ENCODE measurements at places on chromosomes 3 and 15.

- no peak for DNase-seq
Observed at GRCh38 chr3:30006111-30006510, 600.3 kb upstream of the TGFBR2 start.

DNA sequence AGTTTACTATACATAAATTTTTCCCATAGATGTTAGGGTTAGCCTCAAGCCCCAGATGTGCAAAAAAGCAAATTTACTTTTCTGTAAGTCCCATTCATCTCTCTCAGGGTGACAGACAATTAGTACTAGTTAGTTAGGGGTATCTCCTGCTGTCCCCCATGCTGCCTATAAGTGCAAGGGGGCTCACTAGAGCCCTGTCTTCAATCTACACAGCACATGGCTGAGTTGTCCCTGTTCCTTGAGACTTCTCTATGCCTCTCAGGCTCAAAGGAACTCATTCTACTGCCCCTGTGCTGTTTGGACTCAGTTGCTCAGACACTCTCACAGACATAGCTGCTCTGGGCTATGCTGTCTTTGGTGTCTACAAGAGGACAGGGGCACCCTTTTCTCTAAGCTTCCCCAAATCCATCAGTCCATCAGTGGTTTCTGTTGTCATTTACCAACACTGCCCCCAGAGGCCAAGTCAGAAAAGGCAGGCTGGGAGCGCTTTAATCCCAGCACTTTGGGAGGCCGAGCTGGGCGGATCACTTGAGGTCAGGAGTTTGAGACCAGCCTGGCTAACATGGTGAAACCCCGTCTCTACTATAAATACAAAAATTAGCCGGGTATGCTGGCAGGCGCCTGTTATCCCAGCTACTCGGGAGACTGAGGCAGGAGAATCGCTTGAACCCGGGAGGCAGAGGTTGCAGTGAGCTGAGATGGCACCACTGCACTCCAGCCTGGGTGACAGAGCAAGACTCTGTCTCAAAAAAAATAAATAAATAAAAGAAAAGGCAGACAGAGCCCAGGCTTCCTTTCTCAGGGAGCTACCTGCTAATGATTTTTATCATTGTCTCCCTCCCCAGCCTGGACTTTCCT, 31.4 kb upstream of the PRTG start:
- no peak for DNase-seq

- DNase-seq = no peak
Observed at GRCh38 chr15:101200181-101200580, 51.7 kb downstream of the CHSY1 start.

DNA sequence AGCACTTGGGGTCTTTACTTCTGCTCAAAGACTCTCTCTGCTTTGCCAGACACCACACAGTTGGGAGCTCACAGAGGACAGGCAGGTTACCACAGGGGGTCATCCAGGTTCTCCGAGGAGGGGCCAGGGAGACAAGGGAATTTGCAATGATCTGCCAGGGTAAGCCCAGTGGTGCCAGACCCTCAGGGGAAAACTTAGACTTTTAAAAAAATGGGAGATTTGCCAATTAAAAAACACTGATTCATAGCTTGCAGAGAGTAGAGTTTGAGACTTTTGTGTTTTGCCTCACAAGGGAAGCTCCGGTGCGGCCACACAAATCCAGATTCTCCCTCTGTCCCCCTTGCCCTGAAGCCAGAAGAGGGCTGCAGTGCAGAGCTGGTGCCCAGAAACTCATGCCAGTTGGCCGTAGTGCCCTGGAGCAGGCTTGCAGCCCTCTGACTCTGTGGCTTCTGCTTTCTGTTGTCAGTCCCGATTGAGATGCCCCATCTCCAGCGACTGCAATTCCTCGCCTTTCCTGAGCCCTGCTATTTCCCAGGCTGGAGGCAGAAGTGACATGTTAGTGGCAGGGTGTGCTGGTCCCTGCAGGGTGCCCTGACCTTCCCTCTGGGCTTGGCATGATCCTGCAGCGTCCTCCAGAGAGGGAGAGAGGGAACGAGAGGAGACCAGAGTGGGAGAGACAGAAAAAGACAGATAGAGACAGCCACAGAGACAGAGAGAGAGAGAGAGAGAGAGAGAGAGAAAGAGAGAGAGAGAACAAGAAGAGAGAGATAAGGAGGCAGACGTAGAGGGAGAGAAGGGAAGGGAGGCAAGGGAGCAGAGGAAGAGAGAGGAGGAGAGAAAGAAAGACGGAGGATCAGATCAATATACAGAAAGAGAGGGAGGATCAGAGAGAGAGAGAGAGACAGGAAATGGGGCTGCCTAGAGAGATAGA, 46.0 kb downstream of the RHCG start:
- no peak for DNase-seq

DNA sequence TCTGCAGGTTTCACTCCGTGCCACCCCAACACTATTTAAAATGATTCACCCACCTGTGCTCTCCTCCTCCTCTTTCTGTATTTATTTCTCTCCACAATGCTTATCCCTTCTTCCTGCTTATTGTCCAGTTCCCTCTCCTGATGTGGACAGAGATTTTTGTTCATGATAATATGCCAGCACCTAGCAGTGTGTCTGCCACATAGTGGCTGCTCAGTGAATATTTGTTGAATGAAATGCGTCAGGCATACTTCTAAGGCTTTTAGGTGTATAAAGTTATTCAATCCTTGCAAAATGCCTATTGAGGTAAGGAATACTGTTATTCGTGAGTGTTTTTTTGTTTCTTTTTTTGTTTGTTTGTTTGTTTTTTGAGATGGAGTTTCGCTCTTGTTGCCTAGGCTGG, 67.5 kb upstream of the MME start:
- no peak for DNase-seq

GRCh38 chr3:156803952-156804741, 22.0 kb upstream of the LEKR1 start:
- DNase-seq = no peak

DNA sequence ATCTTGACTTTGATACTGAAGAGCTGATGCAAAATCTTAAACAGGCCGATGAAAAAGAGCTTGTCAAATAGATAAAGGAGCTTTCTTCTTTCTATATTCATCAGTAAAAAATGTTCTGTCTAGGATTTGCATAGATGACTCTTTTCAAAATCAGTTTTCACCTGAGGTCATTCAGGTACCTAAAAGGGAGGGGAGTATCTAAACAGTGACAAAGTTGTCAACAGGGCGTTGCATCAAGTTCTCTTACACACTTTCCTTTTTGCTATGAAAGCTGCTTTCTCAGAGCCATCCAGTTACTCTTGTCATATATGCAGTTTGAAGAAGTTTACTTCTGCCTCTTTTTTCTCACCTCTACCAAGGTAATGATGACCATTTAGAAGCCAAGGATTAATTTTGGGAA, 60.0 kb downstream of the AKAP13 start:
- DNase-seq = no peak

DNA sequence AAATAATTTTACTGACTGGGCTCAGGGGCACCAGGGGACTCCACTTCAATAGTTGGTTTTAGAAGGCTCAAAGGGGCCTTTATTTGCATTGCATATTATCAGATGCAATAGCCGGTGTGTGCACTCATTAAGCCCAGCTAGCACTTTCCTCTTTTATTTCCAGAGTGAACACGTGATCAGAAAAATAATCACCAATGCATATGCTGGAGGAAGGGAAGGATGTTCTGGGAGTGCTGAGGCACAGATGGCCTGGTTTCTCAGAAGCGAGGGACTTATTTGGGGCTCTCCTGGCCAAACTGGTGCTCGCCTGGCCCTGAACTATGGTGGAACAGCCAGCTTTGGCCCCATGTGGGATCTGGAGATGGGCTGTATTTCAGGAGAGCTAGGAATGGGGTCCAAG, 60.4 kb upstream of the SEC13 start:
- DNase-seq = no peak

- DNase-seq = no peak
Observed at GRCh38 chr3:179081885-179082284, 10.3 kb upstream of the ZMAT3 start.

- no peak for DNase-seq
Observed at GRCh38 chr15:78023081-78023665, 54.3 kb downstream of the TBC1D2B start.

GRCh38 chr3:137988152-137988551, 21.8 kb upstream of the CLDN18 start:
- no peak for DNase-seq

DNA sequence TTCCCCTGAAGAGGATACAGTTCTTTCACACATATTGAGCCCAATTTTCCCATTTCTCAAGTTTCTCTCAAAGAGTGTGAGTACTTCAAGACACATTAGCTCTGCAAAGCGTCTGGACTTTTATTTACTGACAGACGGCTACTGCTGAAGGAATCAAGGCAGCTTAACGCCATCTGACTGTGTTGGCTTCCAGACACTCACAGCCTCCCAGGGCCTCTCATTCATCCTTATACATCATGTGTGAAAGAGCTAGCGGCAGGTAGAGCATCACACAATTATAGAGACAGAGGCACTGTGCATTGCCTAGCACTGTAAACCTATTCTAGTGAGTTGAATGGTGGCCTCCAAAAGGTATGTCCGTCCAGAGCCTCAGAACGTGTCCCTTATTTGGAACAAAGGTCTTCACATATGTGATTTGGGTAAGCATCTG, 284.1 kb upstream of the STT3B start:
- DNase-seq = no peak

DNA sequence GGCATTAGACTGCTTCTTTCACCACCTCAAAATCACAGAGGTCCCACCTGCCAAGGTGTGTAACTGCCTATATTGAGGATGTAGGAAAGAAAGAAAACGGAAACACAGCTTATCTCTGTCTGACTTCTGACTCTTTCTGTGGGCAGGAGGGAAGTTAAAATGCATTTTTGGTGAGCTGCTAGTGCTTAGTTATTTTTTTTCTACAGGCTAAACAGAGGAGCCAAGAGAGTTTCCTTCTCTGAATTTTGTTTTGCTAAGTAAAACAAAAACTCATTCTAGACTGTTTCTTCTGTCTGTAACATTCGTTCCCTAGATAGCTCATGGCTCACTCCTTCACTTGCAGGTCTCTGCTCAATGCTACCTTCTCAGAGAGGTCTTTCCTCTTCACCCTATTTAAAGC, 18.8 kb upstream of the AMOTL2 start:
- DNase-seq = no peak

DNA sequence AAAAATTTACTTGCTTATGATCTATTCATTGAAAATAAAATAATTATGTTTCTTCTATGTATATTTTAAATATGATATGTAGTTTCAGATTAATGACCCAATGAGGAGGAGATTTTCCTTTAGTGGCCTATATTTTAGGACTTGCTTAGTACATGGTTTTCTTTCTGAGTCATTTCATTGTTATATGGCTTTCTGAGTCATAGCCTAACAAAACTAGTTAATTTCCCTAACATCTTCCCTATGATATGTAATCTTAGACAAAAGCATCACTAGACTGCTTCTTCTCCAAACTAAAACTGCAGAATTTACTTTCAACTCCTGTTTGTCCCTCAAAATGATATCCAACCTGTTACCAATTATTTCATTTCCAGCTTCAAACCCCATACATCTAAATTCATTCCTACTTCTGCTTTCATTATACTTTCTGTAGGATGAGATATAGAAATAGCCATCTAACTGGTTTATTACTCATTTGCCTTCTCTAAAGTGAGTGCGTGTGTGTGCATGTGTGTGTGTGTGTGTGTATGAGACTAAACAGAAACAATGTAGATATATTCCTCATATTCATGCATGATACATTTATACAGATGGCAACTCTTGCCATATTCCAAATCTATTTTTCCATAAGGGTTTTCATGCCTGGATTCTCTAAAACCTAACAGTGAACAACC, 915.0 kb upstream of the GBE1 start:
- DNase-seq = no peak

- DNase-seq = no peak
Observed at GRCh38 chr3:32508711-32509110, 6.1 kb upstream of the CMTM6 start.

DNA sequence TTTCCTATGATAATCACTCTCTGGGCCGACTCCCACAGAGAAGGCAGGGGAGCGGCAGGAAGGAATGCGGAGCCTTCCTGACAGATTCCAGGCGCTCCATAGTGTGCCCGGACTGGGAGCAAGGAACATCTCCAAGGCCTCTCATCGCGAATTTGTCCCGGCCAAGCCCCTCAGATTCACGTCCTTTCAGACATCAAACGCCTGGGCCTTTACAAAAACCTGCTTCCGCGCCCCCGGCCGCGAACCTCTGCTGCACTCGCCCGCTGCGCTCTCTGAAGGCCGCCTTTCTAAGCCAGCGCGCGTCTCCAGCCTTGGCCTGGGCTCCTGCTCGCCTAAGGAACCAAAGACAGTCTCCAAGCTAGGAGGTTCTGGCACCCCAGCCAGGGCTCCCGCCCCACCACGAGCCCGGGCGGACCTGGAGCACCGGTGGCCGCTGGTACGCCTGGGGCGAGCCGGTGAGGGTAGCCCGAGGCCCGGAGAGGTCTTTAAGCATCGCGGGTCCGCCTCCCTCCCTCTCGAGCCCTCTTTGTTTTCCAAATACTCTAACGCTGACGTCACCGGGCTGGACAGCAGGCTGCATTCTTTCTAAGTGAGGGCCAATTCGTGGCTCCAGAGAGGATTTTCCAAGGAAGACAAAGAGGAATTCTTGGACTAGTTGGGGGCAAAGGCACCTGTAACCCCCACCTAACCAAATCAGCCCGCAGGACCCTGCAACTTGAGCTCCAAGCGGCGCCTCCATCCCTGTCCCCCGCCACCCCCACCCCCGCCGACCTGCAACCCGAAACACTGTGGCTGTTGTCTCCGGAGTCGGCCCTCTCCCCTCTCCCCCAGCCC, 759 bp downstream of the AMOTL2 start:
- DNase-seq = peak; percentile 92

GRCh38 chr3:172388412-172389078, 59.7 kb downstream of the GHSR start:
- DNase-seq = no peak

- no peak for DNase-seq
Observed at GRCh38 chr3:111954228-111954990, 24.4 kb upstream of the ABHD10 start.

- no peak for DNase-seq
Observed at GRCh38 chr3:4494895-4495264, 1.7 kb downstream of the ITPR1 start.

- DNase-seq = peak; percentile 53
Observed at GRCh38 chr3:70824773-70825172, 512.3 kb upstream of the MDFIC2 start.

GRCh38 chr3:18007980-18008379, 265.5 kb upstream of the TBC1D5 start:
- DNase-seq = no peak

- no peak for DNase-seq
Observed at GRCh38 chr15:28192772-28193171, 93.7 kb upstream of the OCA2 start.

- no peak for DNase-seq
Observed at GRCh38 chr3:43769885-43770425, 79.2 kb downstream of the ABHD5 start.

All from left hindlimb (tissue), 1 donor.